Mesenchymal stem cell (in vitro differentiated cells and primary cell): ENCODE measurements at places on chromosomes 3 and 15.

- DNase-seq, result no peak
Observed at GRCh38 chr3:114223143-114223542, 14.2 kb downstream of the ZNF80 start.

DNA sequence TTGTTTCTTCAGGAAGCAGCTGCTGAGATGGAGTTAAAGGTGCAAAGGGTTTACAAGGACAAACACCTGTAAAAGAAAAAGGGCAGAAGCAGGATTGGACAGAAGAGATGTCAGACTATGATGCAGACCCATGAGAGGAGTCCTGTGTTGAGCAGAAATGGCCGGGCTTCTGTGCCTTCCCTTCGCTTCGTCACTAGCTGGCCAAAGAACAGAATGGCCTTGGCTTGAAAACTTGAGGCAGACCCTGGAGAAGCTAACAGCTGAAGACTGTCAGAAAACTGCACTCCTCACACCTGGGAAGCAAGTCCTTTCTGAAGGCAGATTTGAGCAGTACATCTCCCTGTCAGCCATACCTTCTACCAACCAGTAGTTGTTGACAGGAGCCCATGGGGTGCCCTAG, 8.4 kb upstream of the NMNAT3 start:
- DNase-seq, result no peak

GRCh38 chr3:188227442-188227841, 73.5 kb downstream of the LPP start:
- no peak for DNase-seq

DNA sequence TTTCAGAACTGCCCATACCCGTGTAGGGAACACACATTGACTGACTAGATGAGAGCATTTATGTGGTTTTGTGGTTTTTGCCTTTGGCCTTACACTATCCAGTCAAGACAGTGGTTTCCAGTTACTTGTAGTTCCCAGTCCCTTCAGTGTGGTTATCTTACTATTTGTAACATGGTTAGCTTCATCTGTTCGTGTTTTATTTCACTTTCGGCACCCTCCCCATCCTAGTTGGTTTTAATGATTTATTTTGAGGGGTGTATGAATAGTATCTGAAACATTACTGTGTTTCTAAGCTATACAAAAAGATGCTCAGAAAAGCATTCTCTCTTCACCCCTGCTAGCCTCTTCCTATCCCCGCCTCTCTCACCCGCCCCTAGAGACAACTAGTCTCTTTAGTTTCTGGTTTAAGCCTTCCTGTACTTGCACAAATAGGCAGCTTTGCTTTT, 14.1 kb downstream of the LYSMD4 start:
- peak; percentile 84 for DNase-seq

GRCh38 chr15:64460724-64461720, 644 bp downstream of the ZNF609 start:
- DNase-seq, result peak; percentile 87

DNA sequence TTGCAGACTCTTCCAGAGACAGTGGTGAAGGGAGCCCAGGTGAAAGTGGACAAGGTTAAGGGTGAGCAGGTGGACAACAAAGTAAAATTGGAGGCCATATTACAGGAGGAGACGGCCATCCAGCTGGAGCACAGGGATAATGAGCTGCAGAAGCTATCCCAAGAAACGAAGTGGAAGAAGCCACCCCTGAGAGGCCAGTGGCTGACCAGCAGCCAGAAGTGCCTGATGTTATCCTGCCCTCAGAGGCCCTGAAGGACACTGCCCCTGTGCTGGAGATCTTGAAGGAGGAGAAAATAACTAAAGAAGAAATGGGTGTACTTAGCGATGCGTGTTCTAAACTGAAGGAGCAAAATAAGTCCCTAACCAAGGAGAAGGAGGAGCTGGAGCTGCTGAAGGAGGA, 107.6 kb downstream of the SMAD6 start:
- no peak for DNase-seq

- DNase-seq, result no peak
Observed at GRCh38 chr3:190072856-190073255, 47.8 kb downstream of the P3H2 start.

GRCh38 chr3:178545337-178545736, 9.1 kb downstream of the KCNMB2 start:
- DNase-seq, result no peak

DNA sequence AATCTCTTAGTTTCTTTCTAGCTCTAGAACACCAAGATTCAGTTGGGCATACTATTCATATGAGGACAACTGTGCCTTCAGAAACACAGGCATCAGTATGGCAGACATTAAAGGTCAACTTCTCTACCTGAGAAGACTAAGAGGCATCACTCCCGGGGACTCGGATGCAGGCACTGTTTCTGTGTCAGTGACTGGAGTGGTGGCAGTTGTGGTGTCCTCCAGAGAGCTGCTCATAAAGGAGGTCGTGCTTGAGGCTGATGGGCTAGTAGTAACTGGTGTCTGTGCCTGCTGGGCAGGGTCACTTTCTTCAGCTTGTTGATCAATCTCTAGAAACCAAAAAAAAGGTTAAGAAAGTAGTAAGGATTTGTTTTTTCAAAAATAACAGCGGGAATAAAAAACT, 75.2 kb downstream of the FBXL22 start:
- DNase-seq, result no peak

- no peak for DNase-seq
Observed at GRCh38 chr3:138539352-138539751, 54.7 kb downstream of the CEP70 start.

DNA sequence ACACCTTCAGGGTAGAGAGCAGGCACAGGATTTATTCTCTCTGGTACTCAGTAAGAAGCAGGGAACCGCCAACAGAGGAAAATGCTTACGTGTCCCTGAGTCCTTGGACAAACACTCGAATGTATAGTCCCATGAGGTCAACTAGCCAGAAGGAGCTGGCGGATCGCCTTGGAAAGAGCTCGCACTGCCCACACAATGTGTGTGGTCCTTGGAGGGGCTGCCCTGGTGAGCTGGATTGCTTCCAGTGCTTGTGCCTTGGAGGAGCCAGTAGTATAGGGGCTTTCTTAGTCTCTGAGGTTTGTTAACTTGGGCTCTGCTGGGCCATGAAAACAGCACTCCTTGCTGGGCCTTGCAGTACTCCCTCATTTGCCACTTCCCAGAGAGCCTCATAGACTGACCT, 40.7 kb upstream of the VILL start:
- DNase-seq, result peak; percentile 65

DNA sequence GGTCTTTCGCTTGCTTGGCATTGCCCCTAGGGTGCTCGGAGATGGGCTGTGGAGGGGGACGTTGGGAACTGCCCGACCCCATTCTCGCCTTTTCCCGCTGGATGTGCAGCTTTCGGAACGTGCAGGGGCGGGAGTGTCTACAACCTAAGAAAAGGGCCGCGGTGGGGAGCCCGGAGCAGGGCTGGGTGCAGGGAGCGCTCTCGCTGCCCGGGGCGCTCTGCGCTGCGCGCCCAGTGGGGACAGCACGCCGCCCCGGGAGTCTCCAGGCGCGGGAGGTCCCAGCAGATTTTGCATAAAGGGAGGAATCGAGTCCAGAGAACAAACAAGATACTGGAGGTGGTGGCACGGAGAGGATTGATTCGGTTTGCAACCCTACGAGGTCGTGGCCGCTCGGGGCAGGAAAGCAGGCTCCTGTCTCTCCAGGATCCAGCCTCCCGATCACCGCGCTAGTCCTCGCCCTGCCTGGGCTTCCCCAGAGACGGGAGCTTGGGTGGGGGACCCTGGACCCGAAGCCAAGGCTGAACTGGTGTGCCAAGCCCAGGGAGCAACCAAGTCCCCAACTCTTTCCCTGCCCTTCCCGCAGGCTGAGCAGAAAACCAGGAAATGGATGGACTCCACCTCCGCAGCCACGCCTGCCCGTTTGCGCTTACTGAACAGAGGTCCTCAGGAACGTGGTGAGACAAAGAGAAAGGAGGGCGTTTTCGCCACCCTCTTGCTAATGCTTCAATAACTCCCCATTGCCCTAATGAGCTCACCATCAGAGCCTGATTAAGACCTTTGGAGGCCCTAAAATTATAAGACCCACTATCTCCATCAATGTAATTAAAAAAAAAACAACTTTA, 59.7 kb downstream of the NOX5 start:
- DNase-seq, result peak; percentile 68

GRCh38 chr3:74636981-74637380, 22.5 kb upstream of the CNTN3 start:
- no peak for DNase-seq

- DNase-seq, result no peak
Observed at GRCh38 chr3:158312560-158313141, 202.8 kb downstream of the RSRC1 start.

- no peak for DNase-seq
Observed at GRCh38 chr3:22536541-22536940, 666.6 kb upstream of the UBE2E2 start.

DNA sequence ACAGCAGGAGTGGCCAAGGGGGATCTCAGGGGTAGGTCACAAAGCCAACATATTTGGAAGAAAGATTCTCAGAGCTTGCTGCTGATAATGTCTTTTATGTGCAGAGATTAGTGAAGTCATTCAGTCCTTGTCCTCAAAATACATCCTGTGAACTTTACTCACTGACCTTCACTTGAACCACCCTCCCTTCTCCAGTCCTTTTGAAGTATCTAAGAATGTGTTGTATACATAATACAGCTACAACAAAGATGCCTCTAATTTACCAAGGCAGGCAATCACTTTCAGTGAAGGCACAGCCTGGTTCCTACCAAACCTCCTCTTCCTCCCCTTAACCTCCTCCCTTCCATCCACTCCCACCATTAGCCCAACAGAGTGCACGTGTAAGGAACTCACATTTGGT, 38.3 kb downstream of the ETV5 start:
- no peak for DNase-seq

GRCh38 chr3:32499585-32499984, 3.1 kb downstream of the CMTM6 start:
- no peak for DNase-seq

DNA sequence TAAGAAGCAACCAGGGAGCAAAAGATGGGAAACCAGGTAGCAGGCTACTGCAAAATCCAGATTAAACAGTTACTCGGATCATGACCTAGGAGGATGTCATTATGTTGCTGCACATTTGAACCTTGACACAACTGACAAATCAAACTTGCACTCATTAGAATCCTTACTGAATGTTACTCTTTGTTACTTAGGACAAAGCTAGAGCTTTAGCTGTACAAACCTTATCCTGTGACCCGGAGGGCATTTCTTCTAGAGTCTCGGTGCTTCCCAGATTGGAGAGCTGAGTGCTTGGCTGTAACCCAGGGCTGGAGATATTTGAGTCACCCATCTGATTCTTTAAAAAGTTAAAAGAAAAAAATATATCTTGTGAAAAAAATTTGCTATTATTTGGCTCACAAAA, 43.4 kb downstream of the DCP1A start:
- no peak for DNase-seq

DNA sequence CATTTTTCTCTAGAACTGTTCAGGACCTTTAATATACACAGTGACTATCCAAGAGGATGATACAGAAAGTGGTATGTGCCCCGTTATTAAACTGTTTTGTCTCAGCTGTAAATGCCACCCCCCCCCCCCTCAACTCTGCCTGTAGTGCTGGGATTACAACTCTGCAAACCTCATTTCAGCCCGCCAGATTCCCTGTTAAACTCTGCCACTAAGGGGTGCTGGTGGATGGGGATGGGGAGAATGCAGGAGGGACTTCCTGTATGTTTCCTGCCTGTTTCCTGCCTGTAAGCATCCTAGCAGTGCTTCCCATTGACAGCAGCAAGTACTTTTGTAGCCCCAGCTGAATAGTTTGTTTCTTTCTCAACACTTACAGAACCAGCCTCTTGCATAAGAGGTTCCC, 301.7 kb upstream of the RORA start:
- no peak for DNase-seq

DNA sequence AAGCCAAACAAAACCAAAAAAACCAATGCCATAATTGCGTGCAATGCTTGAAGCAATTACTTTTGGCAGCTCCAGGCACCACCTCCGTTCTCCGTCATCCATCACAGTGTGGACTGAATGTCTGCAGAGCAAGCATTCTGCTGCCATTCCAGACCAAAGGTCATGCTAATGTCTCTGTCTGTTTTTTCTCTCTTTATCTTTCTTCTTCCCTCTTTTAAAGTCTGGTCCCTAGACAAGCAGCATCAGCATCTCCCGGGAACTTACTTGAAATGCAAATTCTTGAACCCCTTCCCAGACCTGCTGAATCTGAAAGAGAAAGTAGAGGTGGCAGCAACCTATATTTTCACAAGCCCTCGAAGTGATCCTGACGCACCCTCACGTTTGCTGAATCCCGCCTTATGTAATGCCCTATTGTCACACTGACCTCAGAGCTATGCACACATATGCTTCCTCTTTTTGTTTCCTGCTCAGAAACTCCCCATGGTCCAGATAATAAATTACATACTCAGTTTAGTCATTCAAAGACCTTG, 297.3 kb upstream of the PROK2 start:
- peak; percentile 84 for DNase-seq

- DNase-seq, result peak; percentile 71
Observed at GRCh38 chr3:14925729-14926591, 21.4 kb upstream of the NR2C2 start.

GRCh38 chr3:42028474-42028873, 62.7 kb upstream of the TRAK1 start:
- DNase-seq, result no peak

- DNase-seq, result no peak
Observed at GRCh38 chr15:68062214-68062613, 8.1 kb downstream of the PIAS1 start.

DNA sequence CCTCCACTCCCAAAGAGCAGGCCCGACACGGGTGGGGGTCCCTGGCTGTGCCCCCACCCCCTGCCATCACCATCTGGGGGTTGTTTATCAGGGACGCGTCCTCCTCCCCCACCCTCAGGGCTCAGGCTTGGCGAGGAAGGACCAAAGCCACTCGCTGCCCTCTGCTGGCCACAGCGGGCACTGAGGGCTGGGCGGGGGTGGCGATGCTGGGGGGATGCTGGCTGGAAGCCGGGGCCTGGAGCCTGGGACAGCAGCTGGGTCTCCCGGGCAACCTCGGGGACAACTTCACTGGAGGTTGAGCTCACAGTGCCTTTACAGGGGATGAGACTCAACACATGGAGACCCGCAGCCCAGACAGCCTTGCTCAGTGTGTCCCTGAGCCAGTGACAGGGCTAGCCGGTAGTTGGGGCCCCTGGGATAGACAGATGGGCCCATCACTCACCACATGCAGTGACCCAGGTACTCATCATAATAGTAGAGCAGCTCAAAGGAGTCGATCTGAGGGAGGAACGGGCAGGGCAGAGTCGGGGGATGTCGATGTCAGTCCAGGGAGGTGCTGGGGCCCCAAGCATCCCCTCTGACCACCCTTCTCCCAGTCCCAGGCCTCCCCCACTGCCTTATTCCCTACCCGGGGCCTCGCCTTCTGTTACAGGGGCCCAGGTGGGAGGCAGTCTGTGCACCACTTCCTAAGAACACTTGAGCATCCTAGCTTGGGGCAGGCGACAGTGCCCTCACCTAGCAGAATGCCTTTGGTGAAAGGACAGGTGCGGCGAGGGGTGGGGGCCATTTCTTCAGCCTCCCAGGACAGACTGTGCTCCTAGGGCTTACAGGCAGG, 5.9 kb upstream of the CALML4 start:
- DNase-seq, result peak; percentile 52

DNA sequence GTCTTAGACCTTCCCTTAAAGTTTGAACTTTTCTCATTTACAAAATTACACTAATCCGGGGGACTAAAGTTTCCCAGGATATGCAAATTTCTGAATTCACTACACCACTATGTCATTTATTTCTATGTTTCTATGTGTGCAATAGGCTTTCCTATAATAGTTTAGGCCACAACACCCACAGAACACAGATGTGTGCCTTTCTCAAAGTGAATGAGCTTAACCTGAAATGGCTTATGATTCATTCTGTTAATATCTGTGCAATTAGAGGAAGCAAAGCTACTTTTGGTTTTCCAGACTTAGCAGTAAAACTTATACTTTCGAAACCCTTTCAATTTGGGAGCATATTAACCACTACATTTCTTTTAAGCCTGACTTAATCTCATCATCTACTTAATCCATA, 748.1 kb downstream of the GBE1 start:
- no peak for DNase-seq
